ENCODE measurements at places on chromosomes 12 and 14.

- DNase-seq: no peak
These were observed 1.5 kb downstream of the CALM1 start for GRCh38 chr14:90398315-90398839.

DNA sequence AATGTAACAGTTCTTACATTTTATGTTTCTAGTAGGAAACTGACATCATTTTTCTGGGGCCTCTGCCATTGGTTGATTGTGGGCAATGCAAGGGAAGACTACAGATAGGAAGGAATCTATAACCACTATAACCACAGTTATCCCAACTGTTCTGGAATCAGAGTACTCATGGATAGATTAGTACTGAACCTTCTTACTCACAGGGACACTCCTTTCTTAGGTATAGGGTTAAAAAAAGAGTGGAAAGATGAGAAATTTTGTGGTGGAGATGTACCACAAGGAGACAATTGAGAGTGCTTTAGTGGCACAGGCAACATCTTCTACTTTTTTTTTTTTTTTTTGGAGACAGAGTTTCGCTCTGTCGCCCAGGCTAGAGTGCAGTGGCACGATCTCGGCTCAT is 21.0 kb downstream of the TMEM116 start:
- no peak for DNase-seq

DNA sequence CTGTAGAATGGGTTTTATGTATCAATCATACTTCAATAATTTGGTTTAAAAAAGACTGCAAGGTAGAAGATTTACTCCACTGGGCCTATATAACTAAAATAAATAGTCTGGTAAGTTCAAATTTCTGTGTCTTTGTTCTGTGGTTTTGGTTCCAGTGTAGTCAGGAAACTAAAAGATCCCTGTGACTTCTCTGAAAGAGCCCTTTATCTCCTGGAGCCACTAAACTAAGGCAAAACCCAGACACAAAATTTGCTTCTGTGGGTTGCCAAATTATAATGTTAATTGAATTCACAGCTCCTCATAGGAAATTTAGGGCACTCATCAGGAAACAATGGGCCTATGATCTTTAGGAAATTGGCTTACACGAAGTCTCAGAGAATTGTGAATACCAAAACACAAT is 1038.4 kb downstream of the GALC start:
- no peak for DNase-seq

DNA sequence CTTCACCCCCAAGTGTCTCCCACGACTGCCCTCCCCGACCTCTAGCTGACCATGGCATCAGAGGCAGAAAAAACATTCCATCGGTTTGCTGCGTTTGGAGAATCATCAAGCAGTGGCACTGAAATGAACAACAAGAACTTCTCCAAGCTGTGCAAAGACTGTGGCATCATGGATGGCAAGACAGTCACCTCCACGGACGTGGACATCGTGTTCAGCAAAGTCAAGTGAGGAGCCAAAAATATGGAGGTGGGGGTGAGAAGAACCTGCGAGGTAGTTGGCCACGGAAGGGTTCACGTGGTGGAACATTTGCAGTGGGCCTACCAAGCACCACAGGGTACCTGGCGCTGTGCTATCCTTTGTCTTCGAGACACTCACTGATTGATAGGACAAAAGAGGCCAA is 514 bp downstream of the TPPP2 start:
- no peak for DNase-seq

DNA sequence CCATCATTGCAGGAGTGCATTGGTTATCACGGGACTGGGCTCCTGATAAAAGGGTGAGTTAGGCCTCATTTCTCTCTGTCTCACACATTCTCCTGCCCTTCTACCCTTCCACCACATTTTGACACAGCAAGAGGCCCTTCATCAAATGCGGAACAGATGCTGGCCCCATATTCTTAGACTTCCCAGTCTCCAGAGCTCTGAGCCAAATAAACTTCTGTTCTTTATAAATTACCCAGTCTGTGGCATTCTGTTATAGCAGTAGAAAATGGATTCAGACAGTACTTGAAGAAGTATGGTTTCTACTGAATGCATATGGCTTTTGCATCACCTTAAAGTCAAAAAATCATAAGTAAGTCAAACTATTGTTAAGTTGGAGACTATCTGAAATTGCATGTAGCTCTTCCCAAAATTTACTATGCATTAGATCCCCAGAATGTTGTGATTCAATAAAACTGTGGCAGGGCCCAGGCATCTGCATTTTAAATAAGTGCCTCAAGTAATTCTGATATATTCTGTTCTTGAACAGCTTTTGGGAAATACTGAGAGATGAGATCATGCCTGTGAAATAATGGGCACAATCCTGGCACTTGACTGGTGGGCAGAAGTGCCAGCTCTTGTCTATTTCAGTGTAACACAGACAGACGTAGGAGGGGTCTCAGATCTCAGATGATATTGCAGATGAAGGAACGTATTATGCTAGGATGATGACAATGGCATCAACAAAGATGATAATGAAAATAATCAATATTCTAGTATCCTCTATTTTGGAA is 68.2 kb downstream of the E2F7 start:
- DNase-seq: no peak

Measured in urinary bladder (tissue), 4 donors.